Activated naive CD8-positive, alpha-beta T cell treated with anti-CD3 and anti-CD28 coated beads, Interleukin-2, amount 50 U/mL, for 24 hours (primary cell): ENCODE measurements at places on chromosomes 6 and 20.

- no peak for DNase-seq
Measured at GRCh38 chr6:52394251-52394666, 25.9 kb upstream of the EFHC1 start.

DNA sequence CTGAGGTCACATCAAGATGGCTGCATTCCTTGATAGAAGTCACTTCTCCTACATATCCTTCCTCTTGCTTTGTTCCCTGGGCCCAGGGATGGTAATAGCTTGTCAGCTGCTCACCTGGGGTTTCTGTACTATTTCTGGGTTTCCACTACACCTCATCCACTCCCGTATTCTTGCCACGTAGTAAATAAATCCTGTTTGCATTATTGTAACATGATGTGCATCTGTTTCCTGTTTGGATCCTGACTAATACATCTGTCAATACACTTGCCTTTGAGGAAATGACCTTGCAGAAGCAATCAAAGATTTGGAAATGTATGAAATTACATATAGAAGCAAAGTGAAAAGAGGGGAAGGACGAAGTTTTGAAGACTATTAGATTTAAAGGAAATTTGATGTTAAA lies 619.0 kb downstream of the PHF3 start:
- no peak for DNase-seq

- DNase-seq, result no peak
Measured at GRCh38 chr6:128099571-128100197, 198.8 kb upstream of the THEMIS start.

- DNase-seq, result no peak
Measured at GRCh38 chr6:139296927-139297326, 5.1 kb upstream of the TXLNB start.

- DNase-seq, result no peak
Measured at GRCh38 chr6:21309807-21310221, 283.7 kb upstream of the SOX4 start.

DNA sequence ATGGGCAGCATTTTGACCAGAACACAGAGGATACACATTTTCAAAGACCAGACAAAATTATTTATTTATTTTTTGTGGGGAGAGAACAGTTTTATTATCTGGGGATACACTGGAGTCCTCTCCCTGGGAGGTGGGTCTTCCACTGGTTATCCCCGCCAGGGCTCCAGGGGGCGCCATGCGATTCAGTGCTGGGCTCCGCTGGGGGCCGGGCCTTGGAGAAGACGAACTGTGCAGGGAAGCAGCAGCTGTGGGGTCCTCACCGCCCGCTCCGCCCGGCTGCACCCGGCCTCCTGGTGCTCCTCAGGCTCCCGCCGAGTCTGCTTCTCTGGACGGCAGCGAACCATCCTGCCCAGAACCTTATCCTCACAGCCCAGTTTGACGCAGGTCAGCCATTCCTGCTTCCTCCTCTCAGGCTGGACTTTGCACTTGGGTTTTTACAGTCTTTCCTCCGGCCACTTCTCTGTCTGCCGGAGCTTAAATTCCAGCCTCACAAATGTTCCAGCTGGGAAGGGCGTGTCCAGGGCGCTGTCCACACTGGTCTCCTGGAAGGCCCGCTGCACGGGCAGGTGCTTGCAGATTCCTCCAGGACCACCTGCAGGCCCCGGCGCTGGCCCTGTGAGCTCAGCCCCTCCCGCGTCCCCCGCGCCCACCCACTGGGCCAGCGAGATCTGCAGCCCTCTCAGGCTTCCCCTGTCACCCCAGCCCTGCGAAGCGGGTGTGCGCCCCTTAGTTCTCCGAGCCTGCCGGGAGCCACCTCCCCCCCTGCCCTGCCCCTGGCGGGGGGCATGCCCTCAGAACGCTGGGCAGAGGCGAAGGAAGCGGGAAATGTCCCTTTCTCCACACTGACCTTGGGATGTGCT lies 1830.0 kb upstream of the DEFB115 start:
- no peak for DNase-seq

- no peak for DNase-seq
Measured at GRCh38 chr20:40339661-40340449, 349.2 kb downstream of the MAFB start.

DNA sequence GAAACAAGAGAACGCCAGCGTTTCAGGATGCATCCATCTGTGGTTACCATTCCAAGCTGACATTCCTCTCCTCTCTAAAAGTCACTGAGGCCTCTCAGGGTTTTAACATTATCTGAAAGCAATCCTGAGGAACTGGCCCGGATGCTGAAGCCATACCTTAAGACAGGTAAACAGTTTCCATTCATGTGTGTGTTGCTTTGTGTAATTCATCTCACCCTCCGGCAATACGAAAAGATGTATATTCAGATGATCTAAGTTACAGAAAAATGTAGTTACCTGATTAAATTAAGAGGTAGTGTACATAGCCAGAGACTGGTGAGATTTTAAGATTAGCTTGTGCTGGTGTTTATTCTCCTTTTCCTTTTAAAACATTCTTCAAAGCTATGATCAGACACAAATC lies 68.4 kb upstream of the BACH2 start:
- DNase-seq, result no peak

GRCh38 chr6:37033255-37033654 lies 27.8 kb downstream of the FGD2 start:
- DNase-seq, result peak; percentile 76

DNA sequence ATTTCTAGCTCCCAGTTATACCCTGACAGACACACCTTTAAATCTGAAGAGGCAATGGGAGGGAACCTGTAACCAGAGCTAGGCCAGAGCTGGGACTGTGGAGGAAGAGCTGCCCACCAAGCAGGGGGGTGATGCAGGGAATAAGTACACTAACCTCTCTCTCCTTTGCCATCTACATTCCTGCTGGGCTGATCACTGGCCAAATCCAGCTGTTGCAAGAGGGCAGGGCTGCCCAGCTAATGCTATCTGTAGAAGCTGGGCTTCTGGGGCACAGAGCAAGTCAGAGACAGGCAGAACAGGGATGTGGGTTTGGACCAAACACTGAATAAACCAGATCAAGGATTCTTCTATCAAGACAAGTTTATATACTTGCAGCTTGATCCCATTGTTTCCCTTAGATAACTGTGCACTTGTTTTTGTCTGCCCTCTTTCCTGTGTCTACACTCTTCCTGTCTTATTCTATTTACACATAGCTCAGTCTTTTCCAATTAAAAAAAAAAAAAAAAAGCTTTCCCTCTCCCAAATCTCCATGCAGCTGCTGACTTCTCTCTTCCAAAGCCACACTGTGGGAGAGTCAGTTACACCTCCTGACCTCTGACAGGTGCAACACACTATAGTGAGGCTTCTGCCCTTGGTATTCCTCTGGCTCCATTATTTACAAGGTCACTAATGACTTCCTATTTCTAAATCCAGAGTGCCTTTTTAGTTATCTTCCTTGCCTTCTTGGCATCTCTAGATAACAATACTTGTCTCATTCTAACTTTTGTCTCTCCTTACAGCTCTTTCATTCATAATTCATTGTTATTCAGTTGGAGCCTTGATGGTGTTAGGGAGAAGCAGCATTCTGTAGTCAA lies 43.7 kb downstream of the TRIM38 start:
- no peak for DNase-seq

- no peak for DNase-seq
Measured at GRCh38 chr6:27474172-27474465, 1.2 kb upstream of the ZNF184 start.

DNA sequence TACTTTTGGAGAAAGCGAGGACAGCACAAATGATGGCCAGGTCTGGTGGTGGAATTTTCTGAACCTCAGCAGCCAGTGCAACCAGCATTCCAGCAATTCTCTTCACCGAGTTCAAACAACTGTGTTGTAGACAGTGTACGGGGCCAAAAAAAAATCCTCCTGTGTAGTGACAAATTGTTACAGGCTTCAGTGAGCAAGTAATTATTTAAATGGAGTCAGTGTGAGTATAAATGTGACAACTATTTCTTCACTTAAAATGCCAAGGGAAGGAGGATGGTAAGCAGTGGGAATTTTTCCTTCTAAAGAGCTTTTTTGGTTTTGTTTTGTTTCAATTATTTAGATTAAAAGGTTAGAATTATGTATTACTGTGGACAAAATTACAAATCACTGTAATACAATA lies 154.1 kb downstream of the TMEM242 start:
- no peak for DNase-seq

GRCh38 chr20:4060064-4060795 lies 44.9 kb upstream of the RNF24 start:
- DNase-seq, result no peak

DNA sequence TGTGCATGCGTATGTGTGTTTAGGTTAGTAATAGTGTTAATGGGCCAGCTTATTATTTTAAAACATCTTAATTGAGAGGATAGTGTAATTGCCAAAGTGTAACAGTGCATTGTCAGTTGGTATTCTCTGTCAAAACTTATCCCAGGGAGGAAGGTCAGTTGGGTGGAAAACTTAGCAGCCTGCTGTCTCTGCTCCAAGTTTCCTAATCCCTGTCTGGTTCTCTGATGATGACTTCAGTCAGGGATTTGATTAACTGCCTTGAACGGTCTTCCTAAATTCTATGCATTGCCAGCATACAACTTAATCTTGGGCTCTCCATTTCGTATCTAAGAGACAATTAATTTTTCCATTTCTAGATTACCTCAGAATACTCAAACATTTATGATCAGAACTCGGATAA lies 51.1 kb downstream of the L3MBTL3 start:
- no peak for DNase-seq

- DNase-seq, result no peak
Measured at GRCh38 chr6:43760210-43761168, 9.5 kb upstream of the VEGFA start.

GRCh38 chr6:76247527-76247926 lies 175.1 kb upstream of the IMPG1 start:
- no peak for DNase-seq

DNA sequence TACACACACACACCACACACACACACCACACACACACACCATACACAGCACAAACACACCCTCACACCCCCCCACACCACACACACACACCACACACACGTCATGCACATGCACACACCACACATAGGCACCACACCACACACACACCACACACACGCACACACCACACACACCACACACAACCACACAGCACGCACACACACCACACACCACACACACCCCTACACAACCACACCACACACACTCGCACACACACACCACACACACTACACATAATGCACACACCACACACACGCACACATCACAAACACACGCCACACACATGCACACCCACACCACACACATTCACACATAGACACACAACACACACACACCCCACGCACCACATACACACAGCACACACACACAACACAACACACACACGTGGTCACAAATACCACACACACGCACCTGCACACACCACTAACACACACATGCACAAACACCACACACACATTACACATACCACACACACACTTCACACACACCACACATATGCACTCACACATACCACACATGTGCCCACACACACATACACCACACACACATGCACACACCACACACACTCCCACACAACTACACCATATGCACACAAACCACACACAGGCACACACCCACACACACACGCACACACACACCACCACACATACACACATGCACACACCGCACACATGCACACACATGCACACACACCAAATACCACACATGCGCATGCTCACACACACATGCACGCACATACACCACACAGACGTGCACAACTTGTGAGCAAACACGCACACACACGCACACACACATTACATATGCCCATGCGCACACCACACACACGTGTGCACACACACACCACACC lies 9.4 kb upstream of the ACSS1 start:
- no peak for DNase-seq

GRCh38 chr6:134047673-134048072 lies 4.8 kb downstream of the SLC2A12 start:
- no peak for DNase-seq

DNA sequence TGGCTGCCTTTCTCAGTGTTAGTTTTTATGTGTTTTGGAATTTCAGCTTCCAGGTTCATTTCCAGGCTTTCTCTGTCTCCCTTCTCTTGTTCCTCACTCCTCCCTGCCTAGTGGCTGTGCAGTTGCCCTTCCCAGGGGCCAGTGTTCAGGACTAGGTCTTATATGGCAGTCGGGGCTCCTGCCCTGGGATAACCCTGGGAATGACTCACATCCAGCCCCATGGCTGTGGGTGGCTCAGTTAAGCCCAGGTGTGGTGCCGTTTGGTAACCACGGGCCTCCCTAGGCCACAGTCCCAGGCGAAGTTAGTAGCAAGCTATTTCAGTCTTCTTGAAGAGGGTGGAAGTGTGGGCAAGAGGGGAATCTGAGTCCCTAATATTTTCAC lies 57.4 kb upstream of the DDR1 start:
- peak; percentile 47 for DNase-seq

DNA sequence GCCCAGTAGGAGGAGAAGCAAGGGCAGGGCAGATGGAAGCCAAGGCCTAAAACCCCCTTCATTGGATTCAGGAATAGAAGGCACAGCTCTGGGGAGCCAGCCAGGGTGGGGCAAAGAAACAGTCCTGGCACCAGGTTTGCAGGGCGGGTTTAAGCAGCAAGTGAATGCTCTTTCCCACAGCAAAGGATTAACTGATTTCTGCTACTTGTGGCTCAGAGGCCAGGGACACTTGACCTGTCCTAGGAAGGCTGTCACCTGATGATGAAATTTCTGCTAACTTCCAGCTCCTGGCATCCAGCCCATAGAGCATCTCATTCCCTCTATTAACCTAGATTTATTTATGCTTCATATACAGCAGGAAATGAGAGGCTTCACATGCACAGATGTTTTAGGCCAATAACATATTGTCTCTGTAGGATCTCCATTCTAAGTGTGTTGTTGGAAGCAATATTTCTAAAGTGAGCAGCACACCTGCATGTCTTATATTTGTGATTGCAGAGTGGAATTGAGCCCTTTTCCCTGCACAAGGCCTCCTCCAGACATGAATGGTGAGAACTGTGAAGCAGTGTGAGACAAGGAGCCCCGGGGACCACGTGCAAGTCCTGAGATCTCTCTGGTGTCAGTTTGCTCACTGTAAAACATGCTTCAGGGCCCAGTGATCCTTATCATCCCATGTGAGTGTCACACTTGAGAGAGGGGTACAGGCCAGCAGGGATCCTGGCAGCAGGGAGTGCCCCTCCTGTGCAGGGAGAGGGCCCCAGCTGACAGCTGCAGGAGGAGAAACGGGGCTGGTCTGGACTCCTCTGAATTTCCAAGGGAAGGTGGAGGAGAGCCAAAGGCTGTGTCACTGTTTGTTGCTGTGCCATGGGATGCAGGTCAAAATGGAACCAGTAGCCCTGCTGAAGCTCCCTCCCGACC lies 41.1 kb upstream of the CST5 start:
- DNase-seq, result no peak
